ENCODE measurements at places on chromosomes 4 and X.

GRCh38 chr4:188463909-188464308, 324.7 kb downstream of the TRIML1 start:
- no peak for DNase-seq

DNA sequence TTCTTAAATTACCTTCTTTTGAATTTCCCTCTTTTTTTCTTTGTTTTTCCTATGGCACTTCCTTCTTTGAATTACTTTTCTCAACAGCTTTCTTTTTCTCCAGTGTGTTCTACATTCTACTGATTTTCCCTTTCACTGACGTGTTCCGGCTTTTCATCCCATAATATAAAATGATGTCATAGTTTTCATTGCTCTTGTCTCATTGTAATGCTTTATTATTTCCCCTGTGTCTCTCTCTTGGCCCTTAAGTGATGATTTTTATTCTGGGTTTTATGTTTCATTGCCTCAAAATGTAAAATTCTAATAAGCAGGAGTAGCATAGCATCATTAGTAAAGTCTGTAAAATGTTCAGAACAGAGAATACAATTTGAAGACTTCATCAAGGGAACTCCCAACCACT, 299.3 kb downstream of the KCTD8 start:
- no peak for DNase-seq

- DNase-seq: no peak
These were observed 311 bp downstream of the RNF113A start for GRCh38 chrX:119871245-119871598.

DNA sequence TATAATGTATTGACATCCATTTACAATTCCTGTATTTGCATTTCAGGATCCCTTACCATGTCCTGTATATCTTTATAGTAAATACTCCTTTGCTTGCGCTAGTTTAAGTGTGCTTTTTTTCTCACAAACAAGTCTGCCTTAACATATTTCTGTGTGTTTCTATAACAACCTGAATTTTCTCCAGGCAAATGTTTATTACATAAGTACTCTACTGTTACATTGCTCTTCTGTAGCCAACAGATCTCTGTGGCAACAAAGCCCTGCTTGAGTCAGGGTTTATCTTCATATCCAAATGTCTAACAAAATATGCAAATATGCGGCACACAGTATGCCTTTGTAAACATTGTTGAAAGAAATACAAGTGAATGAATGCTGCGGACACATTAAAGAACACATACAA, 625.5 kb downstream of the TLL1 start:
- DNase-seq: no peak

- DNase-seq: no peak
These were observed 6.0 kb downstream of the FBXW7 start for GRCh38 chr4:152529880-152530279.

GRCh38 chrX:34654696-34655490, 2.2 kb downstream of the TMEM47 start:
- DNase-seq: no peak

- DNase-seq: no peak
These were observed 21.1 kb upstream of the FRYL start for GRCh38 chr4:48801016-48801715.

DNA sequence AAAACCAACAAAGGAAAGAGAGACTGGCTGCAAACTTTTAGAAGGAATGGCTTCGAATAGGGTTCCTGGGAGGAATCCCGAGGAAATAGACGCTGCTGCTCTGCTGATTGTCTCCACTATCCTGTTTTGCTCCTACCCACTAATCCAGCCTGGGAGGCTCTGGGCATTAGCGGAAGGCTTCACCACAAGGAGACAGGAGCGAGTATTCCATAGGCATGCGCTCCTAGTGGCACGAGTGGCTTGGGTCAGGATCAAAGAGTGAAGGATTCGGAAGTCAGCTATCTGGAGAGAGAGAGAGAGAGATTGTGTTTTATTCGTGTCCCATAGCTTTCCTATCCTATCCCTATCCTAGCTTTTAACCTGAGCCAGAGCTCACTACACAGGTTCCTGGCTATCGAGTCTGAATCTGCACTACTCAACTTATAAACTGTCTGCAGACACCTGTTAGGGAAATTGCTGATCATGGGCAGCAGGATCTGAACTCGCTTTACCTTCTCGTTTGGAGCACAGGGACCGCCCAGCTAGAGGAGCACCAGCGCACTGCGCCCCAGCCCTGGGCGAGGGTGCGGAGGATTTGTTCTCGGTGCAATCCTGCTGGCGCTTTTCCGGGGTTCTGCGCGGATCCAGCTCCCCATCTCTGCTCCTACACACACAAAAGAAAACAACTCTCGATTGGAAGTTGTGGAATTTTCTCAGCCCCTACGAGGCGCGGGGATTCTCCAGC, 740 bp upstream of the NPY2R start:
- no peak for DNase-seq

GRCh38 chr4:24887881-24888430, 24.9 kb downstream of the CCDC149 start:
- no peak for DNase-seq

All from GM04503 (cell line).